Activated naive CD4-positive, alpha-beta T cell (primary cell): ENCODE measurements at places on chromosomes 5 and 9.

GRCh38 chr5:138819081-138819480, 56.1 kb downstream of the LRRTM2 start:
- no peak for DNase-seq

GRCh38 chr5:134223406-134224248, 2.2 kb downstream of the PPP2CA start:
- no peak for DNase-seq

- no peak for DNase-seq
Observed at GRCh38 chr5:81408496-81408895, 14.6 kb upstream of the ACOT12 start.

GRCh38 chr9:137114613-137115393, at the start of gene DPP7:
Gene DPP7, minus strand, starts transcription at chr9:137114733. Its CDS starts 20 bp downstream, at chr9:137114713.
- DNase-seq, result peak; percentile 51

DNA sequence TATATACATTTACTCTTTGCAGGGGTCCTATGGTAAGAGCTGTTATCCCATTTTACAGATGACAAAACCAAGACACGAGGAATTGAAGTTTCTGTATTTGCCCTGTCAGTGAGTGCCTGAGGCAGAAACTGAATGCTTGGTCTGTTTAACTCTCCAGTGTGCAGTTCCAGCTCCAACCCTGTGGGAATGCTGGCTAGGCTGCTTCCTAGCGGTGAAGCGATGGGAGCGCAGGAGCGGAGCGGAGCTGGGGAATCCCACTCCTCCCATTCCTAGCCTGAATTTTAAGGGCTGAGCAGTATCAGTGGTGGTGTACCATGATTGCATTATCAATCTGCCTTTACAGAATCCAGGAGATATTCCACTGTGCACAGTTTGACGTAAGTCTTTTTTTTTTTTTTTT, 202.3 kb downstream of the LRRC70 start:
- DNase-seq, result no peak

GRCh38 chr9:92605224-92605623, 64.7 kb downstream of the IPPK start:
- DNase-seq, result no peak

- DNase-seq, result no peak
Observed at GRCh38 chr5:56561-57290, 35.2 kb upstream of the PLEKHG4B start.

DNA sequence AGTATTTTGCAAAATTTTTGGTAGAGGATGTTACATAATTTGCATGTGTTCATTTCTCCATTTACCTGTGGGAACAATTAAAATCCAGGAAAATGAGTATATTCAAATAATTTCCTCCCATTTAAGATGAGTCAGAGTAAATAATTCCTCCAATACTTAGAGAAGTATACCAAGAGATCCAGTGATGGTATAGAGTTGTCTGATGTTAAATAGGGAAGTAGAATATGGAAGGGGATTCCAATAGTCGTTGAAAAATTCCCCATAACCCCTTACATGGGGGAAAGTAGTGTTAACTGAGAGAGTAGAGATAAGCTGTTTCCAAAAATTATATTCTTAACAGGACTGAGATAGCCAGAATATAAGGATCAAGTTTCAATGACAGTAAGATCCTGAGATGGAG, 15.7 kb downstream of the CD274 start:
- no peak for DNase-seq

GRCh38 chr9:13358128-13358527, 78.6 kb upstream of the MPDZ start:
- no peak for DNase-seq

DNA sequence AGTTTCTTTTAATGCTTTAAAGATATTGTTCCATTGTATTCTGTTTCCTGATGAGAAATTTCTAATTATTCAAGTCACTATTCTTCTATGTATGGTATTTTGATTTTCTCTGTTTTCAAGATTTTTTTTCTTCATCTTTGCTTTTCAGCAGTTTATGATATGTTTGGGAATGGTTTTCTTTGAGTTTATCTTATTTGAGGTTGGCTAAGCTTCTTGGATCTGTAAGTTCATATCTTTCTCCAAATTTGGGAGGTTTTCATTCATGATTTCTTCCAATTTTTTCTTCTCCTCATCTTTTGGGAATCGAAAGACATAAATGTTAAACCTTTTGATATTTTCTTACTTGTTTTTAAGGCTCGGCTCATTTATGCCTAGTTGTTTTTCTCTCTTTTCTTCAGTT, 184.9 kb downstream of the ZSWIM6 start:
- no peak for DNase-seq

GRCh38 chr5:38347896-38348295, 89.5 kb downstream of the EGFLAM start:
- DNase-seq, result no peak

- no peak for DNase-seq
Observed at GRCh38 chr9:14372437-14373335, 58.7 kb upstream of the NFIB start.

DNA sequence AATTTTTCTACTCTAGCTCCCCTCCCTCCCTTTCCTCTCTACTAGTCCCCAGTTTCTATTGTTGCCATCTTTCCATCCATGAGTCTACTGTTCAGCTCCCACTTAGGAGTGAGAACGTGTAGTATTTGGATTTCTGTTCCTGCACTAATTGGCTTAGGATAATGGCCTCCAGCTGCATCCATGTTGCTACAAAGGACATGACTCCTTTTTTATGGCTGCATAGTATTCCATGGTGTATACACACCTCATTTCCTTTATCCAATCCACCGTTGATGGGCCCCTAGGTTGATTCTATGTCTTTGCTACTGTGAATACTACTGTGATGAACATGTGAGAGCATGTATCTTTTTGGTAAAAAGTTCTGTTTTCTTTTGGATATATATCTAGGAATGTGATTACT, 138.9 kb upstream of the MSX2 start:
- DNase-seq, result no peak

DNA sequence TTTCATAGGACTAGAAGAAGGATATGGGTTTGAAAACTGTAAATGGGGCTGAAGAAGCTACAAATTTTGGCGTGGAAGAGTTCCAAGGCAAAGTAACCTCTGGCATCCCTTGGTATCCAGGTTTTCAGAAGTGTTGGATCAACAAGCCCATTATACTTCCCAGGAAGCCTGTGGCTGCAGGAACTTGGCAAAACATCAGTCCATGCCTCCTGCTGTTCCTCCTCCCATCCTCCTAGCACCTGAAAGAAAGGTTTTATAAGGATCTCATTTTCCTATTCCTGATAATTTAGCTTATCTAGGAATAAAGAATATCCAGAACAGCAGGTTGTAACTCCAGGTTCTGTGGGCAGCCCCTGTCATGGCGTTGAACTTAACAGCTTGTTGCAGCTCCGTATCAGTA, 72.5 kb upstream of the LPAR1 start:
- no peak for DNase-seq

DNA sequence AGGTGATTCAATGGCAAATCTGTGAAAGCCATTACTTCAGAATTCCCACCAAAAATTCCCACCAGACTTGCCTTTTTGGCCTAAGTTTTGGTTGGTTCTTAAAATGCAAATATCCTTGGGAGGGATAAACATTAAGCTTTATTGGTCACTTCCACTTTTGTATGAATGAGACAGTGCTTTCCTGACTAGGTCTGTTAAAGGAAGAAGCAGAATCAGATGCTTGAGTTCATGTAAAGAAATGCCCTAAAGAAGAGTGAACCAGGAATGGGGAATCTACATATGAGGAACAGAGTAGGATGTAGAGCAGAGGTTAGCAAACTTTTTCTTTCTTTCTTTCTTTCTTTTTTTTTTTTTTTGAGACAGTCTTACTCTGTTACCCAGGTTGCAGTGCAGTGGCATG, 129.3 kb downstream of the GCNT1 start:
- no peak for DNase-seq

DNA sequence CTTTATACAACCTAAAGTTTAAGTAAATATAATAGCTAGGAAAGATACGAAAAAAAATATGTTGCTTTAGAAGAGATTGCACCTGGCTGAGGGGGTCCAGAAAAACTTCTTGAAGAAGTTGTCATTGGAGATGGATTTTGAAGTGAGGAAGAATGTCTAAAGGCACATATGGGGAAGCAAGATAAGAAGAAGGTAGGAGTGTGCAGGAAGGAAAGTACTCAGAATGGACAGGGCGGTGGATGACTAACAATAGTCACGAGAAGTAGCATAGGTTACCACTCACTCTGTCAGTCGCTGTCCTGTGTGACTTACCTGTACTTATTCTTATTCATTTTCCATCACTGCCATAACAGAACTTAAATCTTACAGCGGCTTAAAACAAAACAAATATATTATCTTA, 251.6 kb downstream of the GRIA1 start:
- no peak for DNase-seq

- no peak for DNase-seq
Observed at GRCh38 chr5:151023047-151023615, 2.7 kb downstream of the GPX3 start.

DNA sequence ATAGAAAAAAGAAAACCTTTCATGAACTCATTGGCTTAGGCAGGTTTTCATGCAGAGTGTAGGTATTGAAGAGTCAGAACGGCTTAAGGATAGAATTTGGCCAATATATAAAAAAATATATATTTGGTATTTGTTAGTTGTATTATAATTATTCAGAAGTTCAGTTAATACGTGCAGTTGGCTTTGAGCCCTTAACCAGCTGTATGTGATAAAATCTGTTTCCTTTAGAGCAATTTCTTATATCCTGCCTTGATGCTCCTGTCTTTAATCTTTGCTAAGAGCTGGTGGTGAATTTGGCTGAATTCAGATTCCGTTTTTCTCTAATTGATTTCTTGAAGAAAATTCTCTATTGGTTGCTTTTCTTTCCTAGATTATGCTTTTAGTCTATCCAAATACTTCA, 3.7 kb downstream of the ANXA1 start:
- DNase-seq, result no peak

DNA sequence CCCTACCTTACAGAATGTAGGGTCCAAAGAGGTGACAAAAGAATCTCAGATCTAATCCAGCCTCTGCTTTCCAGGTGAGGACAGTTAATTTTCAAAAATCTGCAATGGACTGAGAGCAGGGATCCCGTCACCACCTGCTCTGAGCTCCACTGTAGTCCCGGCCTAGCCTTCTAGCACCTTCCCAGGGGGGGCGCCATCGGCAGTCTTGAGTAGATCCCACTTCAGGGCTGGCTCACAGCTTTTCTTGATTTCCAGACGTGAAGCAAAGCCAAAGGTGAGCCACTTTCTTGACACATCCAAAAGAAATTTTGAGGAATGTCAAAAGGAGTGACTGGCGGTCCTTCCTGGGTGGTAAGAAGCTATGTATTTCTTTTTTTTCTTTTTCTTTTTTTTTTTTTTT, 114.1 kb downstream of the SYK start:
- no peak for DNase-seq

DNA sequence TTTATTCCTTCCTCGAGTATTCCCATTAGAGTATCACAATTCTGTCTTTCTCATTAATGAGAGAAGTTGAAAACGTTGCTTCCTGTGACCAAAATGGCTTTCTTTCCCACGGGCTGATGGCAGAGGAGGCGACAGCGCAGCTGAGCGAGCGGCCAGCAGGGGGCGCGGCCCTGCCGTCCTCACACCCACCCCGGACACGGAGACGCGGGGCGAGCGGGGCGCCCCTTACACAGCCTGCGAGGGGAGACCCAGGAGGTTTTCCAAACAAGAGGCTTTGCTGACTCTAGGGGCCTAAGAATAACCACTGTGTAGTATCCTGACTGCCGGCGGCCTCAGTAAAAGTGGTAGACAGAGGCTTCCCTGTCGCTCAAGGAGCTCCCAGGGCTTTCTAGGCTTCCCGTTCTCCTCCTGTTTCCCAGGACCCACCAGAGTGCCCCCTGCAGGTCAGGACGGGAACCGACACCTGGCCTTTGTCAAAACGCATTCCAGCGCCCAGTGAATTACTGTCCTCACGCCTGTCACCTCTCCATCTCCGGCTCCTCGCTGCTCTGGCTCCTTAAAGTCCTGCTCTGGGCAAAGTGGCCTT, 27.3 kb upstream of the FGF1 start:
- peak; percentile 81 for DNase-seq

- no peak for DNase-seq
Observed at GRCh38 chr5:132271251-132272246, 14.1 kb downstream of the PDLIM4 start.

- DNase-seq, result no peak
Observed at GRCh38 chr5:174599992-174600391, 124.4 kb upstream of the MSX2 start.

DNA sequence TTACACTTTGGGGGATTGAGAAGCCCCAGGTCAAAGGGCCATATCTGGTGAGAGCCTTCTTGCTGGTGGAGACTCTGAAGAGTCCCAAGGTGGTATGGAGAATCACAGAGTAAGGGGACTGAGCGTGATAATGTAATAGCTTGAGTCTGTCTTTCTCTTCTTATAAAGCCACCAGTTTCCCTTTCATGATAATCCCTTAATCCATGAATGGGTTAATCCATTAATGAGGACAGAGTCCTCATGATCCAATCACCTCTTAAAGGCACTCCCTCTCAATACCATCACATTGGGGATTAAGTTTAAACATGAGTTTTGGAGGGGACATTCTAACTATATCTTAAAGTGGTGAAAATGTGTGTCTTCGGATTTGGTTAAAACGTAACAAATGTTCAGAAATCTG, 21.5 kb downstream of the WDR36 start:
- no peak for DNase-seq
